ENCODE measurements at places on chromosomes 16 and 17. TPM values are rescaled to one million over a fixed set of nuclear protein-coding genes. Genes with fewer than 3 reads are reported as not detected.

OR1F1 gene
- not detected for total RNA-seq

MYH13 gene
- not detected for total RNA-seq

MMP15 gene
- total RNA-seq = 55.2 TPM

FBXW10 gene
- total RNA-seq = 0.24 TPM

TUBB3 gene
- total RNA-seq = 1.8 TPM

TCAP gene
- 5,900 TPM for total RNA-seq

NEUROD2 gene
- total RNA-seq = not detected

IFT20 gene
- 11.2 TPM for total RNA-seq

TBKBP1 gene
- 16.3 TPM for total RNA-seq

ABCA6 gene
- total RNA-seq = 29.7 TPM

NAGPA gene
- 7.1 TPM for total RNA-seq
